ENCODE measurements at places on chromosomes 2 and 18.

- no peak for DNase-seq
These were observed 70.2 kb downstream of the EPHA4 start for GRCh38 chr2:221501883-221502269.

DNA sequence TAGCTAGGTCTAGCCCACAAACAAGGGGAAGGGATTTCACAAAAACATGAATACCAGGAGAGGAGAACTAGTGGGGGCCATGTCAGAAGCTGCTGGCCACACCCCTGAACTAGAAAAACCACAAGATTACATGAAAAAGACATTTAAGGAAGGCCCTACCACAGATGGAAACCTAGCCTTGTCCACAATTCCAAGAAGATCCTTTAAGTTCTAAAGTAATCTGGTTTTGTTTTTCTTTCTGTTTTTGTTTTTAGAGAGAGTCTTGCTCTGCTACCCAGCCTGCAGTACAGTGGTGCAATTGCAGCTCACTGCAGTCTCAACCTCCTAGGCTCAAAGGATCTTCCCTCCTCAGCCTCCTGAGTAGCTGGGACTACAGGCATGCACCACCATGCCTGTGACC lies 34.2 kb upstream of the CAB39 start:
- DNase-seq: no peak

GRCh38 chr2:38438133-38438882 lies 61.2 kb upstream of the ATL2 start:
- DNase-seq: no peak

DNA sequence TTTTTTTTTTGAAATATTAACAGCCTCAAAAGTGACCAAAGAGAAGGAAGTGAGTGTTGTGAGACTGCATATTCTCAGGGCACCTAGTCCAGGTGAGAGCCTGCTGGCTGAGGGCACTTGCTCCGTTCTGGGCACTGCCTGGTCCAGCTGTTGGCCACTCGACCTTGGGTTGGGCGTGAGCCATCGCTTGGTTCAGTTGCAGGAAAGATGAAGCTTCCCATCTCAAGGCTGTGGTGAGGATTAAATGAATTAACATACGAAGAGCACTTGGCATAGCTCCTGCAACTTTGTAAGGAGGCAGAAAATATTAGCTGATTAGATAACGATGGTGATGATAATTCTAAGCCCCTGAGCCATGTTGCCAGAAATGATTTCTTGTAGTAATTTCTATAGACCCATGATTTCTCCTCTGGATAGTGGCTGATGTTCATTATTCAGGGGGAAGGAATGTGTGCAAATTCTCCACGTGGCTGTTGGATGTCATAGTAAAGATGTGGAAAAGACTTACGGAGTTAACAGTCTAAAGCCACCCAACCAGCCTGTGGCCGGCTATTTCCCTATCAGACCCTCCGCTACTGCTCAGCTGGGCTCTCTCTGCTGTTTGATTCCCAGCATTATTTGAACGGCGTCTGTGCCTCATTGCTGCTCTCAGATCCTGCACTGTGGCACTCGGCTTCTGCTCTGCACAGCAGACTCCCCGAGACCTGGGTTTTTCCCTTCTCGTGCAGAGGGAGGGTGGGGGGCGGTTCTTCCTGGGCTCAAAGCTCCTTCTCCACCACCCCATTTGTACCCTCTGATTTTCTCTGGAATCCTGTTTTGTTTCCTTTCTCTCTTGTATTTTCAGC lies 221.1 kb downstream of the GALR1 start:
- no peak for DNase-seq

DNA sequence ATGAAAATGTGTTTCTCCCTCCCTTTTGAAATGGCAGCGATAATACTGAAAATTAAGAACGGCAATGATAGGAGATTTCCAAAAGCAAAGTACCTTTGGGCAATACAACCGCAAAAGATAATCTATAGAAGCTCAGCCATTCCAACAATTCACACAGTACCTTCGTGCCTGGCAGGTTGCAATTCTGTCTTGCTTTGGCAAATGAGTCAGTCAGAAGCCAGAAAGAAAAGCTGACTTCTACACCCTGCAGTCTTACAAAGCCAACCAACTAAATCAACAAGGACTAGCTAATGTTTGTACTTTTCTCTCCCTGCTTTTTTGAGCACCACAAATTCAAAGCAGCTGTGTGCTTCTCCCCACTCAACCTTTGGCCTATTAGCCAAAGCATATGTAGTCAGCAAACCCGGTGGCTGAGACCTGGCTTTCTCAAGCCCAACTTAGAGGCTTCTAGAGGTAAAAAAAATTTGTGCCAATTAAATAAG lies 25.7 kb upstream of the ID2 start:
- DNase-seq: no peak
